ENCODE measurements at places on chromosomes 7 and 10.

DNA sequence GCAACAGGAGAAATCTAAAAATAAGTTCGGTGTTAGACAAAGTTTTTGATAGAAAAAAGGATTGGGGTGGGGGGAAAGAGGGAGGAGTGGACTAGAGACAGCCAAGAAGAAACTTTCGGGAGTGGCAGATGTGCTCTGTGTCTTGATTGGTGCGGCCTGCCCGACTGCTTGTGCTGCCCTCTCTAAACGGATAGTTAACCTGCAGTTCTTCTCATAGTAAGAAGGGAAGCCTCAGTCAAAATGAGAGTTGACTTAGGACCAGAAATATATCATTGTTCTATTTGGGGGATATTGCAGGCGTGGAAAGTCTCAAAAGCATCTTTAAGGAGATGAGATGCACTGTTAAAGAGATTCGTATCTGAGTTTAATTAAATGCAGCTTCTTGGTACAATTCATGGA lies 39.3 kb downstream of the UBE3C start:
- no peak for DNase-seq

DNA sequence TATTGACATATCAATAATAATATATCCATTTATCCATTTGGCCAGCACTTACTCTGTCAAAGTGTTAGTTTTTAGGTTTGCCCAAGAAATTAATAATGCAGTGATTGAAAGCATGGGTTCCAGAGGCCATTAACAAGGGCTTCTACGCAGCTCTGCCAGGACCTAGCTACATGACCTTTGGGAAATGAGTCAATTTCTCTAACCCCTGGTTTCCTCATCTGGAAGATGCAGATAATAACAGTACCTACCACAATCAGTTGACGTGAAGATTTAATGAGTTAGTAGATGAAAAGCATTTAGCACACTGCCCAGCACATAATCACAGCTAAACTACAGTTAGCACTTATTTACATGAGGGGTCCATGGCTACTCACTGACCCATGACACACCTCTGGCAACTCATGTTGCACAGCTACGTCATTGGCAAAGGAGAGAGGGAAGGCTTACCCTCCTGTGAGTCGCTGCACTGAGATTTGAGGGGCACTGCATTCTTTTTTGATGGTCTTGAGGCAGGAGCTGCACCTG lies 263.7 kb downstream of the PLXNA4 start:
- DNase-seq, result no peak

DNA sequence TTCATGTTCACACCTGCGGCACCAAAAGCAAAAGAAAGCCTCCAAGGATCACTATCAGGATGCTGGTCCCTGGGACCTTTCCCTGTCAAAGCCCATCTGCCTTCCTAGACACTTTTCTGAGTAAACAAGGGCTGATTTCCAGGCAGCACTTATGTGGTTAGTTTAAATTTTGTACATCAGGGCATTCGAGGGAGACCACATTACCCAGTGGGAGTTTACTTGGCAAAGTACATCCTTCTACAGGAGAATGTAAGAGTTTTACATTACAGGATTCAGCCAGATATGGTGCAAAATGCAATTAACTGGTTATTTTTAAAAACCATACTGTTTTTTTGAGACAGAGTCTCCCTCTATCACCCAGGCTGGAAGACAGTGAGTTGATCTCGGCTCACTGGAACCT lies 132.1 kb downstream of the CSTF2T start:
- no peak for DNase-seq

DNA sequence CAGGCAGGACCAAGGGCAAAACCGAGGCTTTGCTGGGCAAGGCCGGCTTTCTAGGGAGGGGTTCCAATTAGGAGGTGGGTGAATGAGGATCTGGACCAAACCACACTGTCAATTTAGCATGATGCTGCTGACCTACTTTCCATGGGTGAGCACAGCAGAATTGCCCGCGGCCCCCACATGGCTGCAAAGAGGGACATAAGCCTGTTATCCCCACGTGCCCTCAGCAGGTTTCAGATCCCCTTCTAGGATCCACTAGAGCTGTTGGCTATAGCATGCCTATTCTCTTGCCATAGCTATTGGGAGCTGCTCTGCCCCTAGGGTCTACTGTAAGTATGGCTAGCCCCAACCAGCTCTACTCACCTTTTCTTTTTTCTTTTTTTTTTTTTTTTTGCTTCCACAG lies 102.8 kb downstream of the COL13A1 start:
- no peak for DNase-seq

GRCh38 chr7:14013898-14014297 lies 24.4 kb upstream of the ETV1 start:
- no peak for DNase-seq

DNA sequence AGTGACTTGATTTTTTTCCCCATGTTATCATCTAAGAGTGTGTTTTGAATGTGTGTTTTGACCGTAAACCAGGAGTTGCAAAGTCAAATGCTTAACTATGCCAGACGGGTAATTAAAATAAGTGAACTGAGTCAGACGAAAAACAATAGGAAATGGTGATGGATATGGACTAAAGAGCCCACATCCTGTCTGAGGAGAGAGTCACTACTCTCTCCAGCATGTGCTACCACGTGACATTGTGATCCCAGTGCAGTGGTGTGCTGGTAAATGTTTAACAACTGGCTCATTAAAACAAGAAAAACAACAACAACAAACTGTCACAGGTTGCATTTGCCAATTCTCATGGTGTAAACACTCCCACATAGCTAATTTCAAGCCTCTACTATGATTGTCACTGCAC lies 164.3 kb downstream of the SUGCT start:
- DNase-seq, result no peak

DNA sequence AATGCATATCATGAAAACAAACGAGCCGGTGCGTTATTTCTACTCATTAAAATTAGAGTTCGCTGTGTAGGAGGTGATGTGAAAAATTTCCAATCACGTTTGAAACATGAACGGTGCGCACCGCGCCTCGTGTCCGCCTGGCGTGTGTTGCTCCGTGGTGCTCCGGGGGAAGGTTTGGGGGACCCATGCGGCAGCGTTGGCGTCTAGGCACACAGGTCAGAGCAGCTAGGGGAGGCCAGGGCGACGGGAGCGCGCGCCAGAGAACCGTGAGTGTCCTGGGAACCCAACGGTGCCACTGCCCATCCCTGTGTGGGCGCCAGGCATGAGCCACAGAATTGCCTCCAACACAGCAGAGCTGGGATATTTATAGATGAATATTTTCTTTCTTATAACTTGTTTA lies 70.6 kb upstream of the ADARB2 start:
- no peak for DNase-seq

GRCh38 chr10:794382-794956 lies 105.0 kb upstream of the DIP2C start:
- DNase-seq, result no peak

GRCh38 chr10:71132321-71132810 lies 80.0 kb upstream of the UNC5B start:
- DNase-seq, result no peak
